Stimulated activated CD4-positive, alpha-beta T cell treated with anti-CD3 and anti-CD28 coated beads, Interleukin-15, amount 100 ng/mL, for 1 hour (primary cell): ENCODE measurements at places on chromosomes 2 and 18.

DNA sequence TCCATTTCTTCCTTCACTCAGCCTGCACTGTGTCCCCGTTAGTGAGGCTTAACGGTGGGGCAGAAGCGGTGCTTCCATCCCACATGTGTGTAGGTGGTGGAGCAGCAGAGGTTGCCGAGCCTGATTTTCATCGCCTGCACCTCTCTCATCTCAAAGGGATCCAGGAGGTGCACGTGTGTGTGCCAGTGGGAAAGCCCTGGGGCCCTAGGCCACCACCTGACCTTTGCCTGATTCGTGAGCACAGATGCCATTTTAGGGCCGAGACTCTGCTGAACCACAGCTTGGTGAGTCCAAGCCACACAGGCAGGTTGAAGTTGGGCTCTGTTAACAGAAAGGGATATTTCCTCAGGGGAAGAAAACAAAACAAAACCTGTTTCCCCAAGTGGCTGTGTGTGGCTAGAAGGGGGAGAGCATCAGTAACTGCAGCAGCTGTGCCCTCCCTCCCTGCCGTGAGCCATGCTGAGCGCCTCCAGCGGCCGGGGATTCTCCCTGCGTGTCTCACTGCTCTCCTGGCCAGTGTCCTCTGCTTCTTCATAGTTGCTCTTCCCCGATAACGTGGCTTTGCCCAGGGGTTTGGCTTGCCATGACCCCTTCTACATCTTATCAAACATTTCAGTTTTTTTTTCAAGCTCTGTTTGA is 81.5 kb downstream of the MAPRE2 start:
- DNase-seq = peak; percentile 5

GRCh38 chr18:76317136-76317535 is 177.9 kb downstream of the ZNF516 start:
- no peak for DNase-seq

- no peak for DNase-seq
Observed at GRCh38 chr2:195863564-195863963, 205.1 kb downstream of the DNAH7 start.

DNA sequence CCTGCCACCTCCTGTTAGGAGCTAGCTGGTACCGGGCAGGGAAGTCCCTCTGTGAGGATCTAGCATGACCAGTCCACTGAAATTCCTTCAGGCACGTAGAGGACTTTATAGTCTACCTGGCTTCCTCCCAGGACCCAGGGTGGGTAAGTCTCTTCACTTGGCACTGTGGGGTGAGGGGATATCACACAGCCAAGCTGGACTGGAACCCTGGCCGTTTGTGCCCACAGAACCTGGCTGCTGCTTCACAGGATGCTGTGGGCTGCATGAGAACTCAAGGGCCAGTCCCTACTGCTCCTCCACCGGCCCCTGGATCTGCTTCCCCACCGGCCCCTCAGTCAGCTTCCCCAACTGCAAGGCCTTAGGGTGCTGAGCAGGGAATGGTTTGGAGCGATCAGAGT is 35.8 kb downstream of the HS1BP3 start:
- no peak for DNase-seq

DNA sequence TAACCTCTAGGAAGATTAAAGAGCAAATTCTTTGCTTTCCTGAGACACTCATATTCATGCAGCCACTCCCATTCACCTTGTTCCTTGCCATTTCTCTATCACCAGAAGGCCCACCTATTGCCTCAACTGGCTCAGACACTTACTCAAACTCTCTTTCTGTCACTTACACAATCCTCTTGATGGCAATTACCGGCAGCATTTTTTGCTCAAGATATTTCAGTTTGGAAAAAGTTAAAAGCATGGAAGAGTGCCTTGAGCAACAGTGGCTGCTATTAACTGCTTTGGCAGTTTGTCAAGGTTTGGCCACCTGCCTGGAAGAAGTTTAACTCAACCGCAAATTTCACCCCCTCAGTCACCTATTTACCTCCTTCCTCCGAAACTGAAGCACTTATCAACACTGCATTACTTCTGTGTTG is 1104.0 kb upstream of the PIK3C3 start:
- DNase-seq = no peak

- no peak for DNase-seq
Observed at GRCh38 chr2:60891180-60891579, 9.8 kb downstream of the REL start.

DNA sequence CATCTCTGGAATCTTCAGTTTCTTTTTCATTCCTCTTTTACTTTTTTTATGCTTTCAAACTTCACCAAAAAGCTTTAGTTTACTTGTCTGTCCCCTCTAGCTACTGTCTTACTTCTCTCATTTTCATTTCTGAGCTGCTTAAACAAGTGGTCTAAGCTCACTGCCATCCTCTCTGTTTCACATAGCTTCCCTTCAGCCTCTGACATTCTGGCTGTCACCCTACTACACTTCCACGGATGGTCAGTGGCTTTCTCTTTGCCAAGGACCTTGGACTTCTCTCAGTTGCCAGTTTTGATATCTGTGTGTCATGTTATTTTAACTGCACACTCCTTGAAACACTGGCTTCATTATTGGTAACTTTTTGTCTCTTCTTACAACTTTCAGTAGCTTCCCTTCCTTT is 176.1 kb downstream of the IKZF2 start:
- no peak for DNase-seq

- no peak for DNase-seq
Observed at GRCh38 chr2:173854840-173855239, 110.3 kb downstream of the SP3 start.

DNA sequence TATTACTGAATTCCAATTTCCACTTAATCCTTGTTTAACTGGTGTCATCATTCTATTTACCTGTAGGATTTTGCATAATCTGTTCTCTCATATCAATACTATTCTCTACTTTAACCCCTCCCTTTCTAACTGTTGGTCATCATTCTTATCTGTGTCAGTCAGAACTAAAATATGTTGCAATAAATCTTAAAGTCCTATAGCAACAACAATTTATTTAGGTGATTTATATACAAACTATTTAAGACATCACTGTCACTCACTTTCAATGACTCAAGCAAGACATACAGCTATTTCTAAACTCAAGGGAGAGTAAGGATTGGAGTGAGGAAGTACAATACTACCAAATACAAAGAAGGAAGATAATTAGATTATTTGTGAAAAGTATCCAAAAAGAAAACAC is 740.4 kb downstream of the DSC3 start:
- DNase-seq = no peak
